ENCODE measurements at places on chromosomes 6 and 20. TPM values are rescaled to one million over a fixed set of nuclear protein-coding genes. Genes with fewer than 3 reads are reported as not detected.

The HSPA12B gene
- total RNA-seq: 6.3 TPM

GRCh38 chr6:162409741-162410691 is 317.6 kb downstream of the PRKN start:
- peak; percentile 13 for DNase-seq

The SLCO4A1 gene
- total RNA-seq: 15.2 TPM

DNA sequence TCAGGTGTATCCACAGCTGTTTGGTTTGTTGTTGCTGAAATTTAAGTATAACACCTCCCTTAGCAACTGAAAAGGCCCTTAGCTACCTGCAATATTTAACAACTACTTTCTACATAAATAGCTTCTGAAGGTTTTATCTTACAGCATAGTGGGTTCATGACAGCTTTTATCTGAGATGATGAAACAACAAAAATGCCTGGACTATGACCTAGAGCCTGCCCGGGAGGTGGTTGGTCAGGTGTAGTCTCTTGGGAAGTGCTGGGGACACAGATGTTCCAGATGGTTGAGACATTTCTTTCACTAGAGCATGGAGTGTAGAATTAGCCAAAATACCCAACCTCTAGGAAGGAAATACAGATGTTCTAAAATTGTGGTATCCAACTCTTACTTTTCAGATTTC is 705.4 kb downstream of the MAFB start:
- DNase-seq: no peak

DNA sequence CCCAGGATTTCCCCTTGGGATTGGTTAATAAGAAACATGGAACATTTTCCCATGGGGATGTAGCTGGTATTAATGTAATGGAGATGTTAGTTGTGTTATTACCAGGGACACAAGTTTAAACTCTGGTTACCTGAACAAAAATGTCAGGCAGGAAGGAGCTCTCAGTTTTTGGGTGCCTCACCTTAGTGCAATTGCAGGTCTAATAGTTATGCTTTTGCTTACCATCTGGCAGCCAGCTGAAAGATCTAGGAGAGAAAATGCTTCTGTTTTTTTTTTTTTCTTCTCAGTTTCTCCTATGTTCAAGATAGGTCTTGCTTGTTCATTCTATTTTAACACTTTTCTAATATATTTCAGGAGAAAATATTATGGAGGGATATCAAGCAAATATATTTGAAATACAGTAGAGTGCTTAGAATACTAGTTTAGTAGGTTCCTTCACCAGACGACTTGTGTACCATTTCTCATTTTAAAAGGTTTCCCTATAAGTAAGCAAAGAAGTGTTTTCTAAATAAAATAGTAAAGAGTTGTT is 4.2 kb upstream of the UBE2J1 start:
- DNase-seq: no peak

DNA sequence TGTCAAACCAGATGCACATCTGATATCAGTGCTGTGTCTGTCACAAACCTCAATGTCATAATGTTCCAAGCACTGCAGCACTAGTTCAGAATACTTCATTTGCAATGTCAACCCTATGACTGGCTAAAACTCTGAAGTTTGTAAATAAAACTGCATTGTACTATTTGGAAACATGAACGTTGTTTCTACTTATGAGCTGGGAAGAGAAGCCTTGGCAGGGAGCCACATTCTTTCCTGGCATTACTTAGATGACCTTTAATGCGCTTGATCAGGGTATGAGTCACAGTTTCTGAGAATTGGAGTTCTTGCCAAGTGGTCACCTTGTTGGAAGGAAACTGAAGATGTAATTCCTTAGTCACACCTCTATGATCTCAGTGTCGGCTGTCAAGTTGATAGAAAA is 664.8 kb upstream of the MMS22L start:
- no peak for DNase-seq

DNA sequence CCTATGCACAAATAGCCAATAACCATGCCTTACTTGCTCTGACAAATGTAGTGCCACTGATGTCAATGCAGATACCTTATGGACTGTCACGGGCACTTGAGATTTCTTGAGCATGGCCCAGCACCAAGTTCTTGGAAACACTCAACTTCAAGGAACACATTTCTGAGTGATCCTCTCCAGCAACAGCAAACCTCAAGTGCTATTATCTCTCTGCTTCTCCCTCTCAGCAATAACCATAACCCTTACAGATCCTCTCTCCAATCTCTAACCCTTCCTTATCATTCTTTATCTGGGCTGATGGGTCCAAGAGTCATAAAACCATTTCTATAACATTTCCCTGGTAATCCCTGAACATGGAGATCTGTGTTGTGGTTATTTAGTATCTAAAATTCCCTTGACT is 266.9 kb upstream of the STXBP5 start:
- no peak for DNase-seq

The ZNF391 gene
- 9.4 TPM for total RNA-seq

GRCh38 chr6:134322216-134322615 is 4.3 kb upstream of the SGK1 start:
- no peak for DNase-seq

DNA sequence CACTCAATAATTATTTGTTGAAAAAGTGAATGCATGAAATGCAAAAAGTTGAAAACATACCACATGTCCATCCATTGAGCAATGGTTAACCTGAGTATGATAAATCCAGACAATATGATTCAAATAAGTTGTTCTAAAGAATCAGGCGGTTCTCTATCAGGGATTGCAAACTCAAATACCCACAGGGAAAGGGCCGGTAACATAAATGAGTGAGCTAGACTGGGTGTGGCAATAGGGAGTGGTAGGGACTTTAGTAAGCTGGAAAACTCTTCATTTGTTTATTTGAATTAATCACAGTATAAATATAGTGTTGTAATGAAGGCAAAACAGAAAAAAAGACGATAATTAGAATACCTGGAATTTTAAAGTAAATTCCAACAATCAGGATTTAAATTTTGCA is 106.3 kb downstream of the BCAS1 start:
- DNase-seq: no peak

DNA sequence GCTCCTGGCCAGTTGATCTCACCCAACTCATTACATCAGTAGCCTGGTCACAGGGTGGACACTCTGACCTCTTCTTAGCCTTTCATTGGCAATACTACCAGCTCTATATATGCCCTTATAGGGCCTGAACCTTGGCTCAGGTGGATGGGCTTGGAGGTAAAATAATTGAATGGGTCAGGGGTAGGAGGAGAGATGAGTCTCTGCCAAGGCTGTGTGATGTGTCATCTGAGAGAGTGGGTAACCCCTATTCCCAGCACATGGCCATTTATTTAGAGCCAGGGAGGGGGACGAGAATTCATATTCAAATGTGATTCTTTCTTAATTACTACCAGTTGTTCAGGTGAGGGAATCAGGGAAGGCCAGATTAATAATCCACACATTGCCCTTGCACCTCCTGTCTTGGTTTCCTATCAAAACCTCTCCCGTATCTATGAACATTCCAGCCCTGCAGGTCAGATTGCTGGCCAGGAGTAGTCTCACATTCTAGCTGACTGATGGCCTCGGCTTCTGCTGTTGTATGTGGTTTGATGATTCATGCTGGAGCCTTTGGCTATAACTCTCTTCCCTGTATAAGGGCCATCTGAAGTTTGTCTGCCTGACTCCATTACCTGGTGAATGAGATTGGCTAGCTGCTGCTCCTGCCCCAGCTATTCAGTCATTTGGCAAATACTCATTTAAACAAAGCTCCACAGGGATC is 13.4 kb downstream of the C20orf173 start:
- no peak for DNase-seq

- peak; percentile 17 for DNase-seq
Measured at GRCh38 chr6:82006027-82006738, 241.4 kb downstream of the IBTK start.

GRCh38 chr20:45926731-45927070 is 7.8 kb upstream of the PCIF1 start:
- DNase-seq: no peak

- no peak for DNase-seq
Measured at GRCh38 chr6:12294851-12295536, 4.8 kb downstream of the EDN1 start.

- no peak for DNase-seq
Measured at GRCh38 chr6:44567406-44567805, 179.9 kb downstream of the CDC5L start.

GRCh38 chr6:149090937-149091336 is 226.6 kb upstream of the TAB2 start:
- no peak for DNase-seq

The SLC32A1 gene
- 0.09 TPM for total RNA-seq

The CFB gene
- total RNA-seq: 1.4 TPM

The OR2W1 gene
- total RNA-seq: not detected

- DNase-seq: no peak
Measured at GRCh38 chr6:101294676-101295075, 98.8 kb upstream of the GRIK2 start.

The MATN4 gene
- total RNA-seq: 2.2 TPM

GRCh38 chr20:14556206-14556605 is 218.8 kb upstream of the FLRT3 start:
- no peak for DNase-seq

GRCh38 chr20:54539521-54540046 is 64.2 kb downstream of the DOK5 start:
- no peak for DNase-seq
